ENCODE measurements at places on chromosomes 2 and 18.

GRCh38 chr2:12705742-12706141, 11.0 kb upstream of the TRIB2 start:
- DNase-seq: no peak

- DNase-seq: no peak
These were observed 1005.7 kb upstream of the PIK3C3 start for GRCh38 chr18:40949114-40949950.

GRCh38 chr18:59623456-59624368, 73.5 kb downstream of the CCBE1 start:
- DNase-seq: no peak

DNA sequence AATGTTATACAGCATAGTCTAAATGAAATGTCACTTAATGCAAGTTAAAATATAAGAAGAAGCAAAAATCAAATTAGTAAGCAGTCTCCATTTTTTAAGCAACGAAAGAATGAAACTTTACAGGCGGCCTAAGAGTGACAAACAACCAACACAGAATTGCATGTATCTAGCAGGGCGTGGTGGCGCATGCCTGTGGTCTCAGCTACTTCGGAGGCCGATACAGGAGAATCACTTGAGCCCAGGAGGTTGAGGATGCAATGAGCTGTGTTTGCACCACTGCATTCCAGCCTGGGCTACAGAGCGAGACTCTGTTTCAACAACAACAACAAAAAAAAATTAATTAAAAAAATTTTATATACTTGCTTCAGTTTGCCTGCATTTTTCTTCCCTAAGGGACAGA, 16.6 kb downstream of the RBMS1 start:
- no peak for DNase-seq

- DNase-seq: no peak
These were observed 22.4 kb downstream of the CYP27C1 start for GRCh38 chr2:127197475-127198385.

DNA sequence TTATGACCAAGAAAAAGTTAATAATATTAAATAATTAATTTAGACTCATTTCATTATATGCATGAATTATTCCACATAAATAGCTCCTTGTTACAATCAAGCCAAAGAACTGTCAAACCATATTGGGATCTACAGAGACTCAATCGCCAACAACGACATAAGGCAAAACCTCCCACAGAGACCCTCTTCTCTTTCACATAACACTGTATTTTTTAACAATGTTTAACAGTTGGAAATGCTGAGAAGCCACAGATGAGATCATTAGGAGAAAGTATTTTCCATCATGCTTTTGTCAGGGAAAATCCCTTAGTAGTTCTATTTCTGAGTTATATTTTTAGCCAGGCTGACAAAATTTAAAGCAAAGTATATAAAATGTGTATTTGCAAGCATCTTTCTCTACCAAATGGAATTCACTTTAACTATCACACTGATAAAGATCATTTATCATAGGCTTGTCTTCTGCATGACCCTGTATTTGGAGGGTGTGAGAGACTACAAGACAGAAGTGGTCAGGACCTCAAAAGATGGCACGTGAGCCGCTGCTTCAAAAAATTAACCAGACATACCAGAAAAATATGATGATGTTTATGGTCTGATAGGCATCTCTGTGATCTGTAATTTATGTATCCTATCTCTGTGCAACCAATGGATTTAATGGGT, 383.8 kb downstream of the NRXN1 start:
- DNase-seq: no peak

- DNase-seq: no peak
These were observed 51.7 kb downstream of the CABYR start for GRCh38 chr18:24190590-24190989.

DNA sequence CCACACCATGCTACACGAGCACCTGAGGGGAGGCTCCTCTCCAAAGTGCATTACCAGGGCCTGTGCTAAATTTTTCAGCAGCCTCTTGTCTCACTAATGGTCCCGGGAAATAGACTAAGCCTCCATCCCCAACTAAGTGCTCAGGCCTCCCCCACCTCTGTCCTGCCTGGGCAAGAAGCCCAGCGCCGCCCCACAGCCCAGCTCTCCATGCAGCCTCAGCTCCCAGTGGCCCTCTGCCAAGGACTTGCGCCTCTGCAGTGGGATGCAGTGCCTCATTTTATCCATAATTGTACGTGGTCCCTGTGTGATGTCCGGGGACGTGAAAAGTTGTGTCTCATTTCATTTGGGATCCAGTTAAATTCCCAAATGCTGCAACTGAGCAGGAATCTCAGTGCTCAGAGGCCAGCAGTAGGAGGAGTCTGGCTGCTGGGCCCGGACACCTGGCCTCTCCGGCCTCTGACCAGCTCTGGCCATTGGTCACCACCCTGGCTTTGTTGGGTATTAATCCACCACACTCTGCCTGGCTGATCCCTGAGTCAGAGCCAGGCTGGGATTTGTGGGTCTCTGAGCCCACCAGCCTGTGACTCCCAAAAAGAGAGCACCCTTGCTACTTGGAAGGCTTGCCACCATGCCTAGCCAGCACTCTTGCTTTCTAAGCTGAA, 11.4 kb upstream of the STEAP3 start:
- no peak for DNase-seq

DNA sequence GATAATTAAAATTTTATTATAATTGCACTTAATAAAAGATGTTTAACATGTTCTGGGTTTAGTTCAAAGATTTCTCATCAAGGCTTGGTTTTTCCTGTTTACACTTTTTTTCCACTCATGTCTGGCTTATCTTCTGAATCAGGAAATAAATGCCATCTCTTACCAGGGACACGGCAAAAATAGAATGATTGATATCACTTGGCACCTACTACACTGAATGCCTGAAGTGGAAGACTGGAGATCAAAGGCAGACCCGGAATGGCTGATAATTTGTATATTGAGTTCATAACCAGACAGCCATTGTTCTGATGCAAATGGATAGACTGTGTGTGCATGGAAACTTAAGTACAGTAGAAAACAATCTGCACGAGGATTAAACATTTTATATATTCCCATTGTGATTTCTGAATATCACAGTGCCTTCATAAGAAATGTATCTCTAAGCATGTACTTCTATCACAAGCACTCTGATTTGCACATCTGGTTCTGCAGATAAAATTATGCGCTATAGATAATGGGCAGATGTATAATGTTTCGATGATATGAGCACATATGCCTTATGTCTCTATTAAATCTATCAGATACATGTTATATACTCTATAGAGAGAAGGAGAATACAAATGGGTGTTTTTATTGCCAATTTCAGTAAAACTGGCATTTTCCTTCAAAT, 304.8 kb downstream of the RND3 start:
- DNase-seq: no peak

DNA sequence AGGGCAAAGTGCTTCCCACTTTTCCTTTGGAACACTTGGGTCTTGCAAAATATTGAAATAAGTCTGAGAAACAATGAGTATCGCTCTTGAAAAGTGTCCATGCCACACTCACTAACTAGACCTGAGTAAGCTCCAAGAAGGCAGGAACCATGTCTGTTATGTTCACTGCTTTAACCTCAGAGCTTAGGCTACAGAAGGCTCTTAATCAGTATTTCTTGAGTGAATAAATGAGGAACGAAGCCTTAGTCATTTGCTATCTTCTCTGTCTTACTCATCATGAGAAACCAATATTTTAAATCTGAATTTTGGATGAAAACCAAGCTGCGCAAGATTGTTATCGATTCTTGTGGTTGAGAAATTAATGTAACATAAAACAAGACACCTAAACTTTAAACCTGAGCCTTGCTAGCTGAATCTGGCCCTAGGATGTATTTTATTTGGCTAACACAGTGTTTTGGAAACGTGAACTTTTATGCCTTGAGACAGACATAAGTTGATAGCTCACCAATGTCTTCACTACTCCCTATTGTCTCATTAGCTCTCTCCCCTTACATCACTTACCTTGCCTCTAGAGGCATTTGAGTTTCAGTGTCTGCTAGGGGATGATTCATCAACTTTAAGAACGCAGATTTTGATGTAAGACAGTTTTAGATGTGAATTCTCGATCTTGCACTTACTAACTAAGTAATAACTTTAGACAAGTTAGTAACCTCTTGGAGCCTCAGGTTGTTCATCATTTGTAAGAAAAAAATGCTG, 392.8 kb upstream of the MEIS1 start:
- no peak for DNase-seq

DNA sequence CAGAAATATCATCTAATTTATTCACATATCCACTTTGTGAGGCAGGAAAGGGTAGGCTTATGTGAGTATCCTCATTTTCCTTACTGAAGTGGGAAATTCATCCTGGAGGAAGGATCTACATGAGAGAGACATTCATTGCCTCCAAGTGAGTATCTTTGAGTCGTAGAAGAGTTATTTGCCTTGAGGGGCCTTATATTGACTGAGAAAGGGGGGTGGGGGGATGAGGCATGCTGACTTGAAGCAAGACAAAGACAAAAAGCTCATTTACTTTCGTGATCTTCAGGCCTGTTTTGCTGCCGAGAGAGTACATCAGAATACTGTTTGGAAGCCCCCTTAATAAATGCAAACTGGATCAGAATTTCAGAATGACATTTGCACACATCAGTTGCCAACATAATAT, 17.6 kb upstream of the NEDD4L start:
- DNase-seq: no peak

DNA sequence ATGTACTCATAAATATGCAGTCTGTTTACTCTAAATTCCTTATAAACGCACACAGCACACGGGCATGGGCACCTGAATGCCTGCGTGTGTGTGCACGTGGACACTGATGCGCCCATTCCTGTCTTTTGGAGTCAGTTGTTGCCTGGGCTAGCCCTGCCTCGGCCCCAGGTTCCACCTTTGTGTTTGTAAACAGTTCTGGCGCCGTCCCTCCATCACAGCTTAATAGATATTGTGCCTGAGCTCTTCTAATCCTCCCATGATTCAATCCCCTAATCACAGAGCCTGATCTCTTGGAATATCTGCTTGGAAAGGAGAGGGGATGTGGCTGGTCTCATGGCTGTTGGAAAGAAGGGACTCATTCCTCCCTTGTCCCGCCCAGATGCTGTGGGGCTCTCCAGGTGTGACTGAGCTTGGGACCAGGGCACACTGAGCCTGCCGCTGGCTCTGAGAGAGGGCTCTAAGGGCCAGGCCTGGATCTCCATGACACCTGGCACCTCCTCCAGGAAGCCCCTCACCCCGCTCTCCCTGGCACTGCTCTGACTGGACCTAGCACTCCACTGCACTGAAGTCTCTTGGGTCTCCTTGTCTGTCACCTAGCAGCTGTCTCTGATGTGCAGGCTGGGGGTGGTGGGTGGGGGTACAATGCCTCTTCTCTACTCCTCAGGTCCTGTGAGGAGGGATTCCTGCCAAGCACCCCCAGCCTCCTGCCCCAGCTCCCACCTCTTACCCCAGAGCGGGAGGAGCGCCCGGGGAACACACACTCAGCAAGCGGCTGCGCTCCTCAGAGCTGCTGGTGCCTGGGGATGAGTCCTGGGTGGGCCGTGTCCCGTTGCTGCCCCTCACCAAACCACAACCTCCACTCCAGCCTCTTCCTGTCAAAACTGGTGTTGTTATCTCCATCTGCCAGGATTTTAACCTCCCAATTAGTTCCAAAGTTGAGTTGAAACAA, 181.3 kb downstream of the INHBB start:
- DNase-seq: no peak

- no peak for DNase-seq
These were observed 32.0 kb upstream of the GPR55 start for GRCh38 chr2:230956827-230957755.

DNA sequence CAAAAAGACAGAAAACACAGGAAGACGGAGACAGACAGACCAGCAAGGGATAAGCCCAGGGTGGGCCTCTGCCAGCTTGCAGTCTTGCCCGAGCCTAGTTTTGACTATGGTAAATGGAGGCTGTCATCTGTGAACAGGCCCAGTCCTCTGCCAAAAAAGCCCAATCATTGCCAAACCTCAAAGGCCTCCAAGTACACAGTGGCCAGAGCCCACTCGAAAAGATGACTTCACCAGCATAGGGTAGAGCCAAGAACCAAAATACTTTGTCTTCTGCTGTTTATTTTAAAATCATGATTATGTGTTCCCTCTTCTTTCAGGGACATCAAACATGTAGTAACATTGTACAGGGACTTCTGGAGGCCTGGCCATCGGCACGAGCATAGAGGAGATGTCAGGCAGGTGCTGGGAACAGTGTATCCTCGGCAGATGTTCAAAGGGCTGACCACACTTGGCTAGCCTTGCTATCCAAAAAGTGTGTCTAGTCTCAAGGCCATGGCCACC, 66.0 kb downstream of the TTC32 start:
- peak; percentile 71 for DNase-seq

- DNase-seq: no peak
These were observed 434.4 kb upstream of the ETAA1 start for GRCh38 chr2:66962716-66963115.

- no peak for DNase-seq
These were observed 197.8 kb downstream of the CTIF start for GRCh38 chr18:48736321-48737260.

Measured in cardiac septum (tissue), 1 donor.